M059J (cell line): ENCODE measurements at places on chromosomes 6 and 20. TPM values are rescaled to one million over a fixed set of nuclear protein-coding genes. Genes with fewer than 3 reads are reported as not detected.

The STK35 gene
- 19.5 and 33.4 TPM in 2 replicates for total RNA-seq

The NOX3 gene
- total RNA-seq: not detected in 2 replicates

GRCh38 chr6:39421383-39422225, 99.1 kb upstream of the KCNK16 start:
- no peak for DNase-seq

DNA sequence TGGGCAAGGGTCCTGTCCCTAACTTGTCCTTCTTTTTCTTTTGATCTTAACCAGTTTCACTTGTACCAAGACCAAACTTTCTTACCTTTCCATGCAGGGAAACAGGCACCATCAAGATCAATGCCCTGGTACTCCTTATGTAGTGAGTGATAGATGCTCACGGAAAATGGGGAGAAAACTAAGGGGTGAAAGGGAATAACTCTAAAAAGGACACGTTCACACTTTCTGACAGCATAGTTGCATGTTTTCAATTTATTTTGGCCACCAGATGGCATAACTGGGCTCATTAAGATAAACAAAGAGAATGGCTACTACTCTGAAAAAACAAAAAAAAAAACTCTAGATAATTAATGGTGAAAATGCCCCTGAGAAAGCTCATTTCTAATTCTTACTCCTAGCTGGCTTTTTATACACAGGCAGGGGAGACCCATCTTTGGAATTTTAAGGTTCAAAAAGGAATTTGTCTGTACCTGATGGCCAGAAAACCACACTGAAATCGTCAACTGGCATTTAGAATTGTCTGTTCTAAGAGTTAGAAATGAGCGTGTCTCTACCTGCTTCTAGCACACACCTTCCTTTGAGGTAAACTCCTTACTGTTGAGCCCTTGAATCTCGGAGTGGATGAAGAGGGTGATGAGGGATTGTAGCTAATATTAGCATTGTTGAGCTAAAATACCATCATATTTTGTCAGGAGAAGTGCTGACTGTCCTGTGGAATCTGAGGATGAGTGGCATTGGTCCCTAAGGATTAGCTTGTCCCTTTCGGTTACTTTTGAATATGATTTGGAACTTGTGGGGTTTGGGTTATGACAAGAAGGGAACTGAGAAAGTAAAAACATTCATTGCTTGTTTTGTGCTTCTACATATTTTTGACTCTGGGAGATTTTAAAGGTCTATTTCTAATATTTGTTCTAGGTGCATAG, 62.2 kb upstream of the DDR1 start:
- peak; percentile 73 for DNase-seq

- DNase-seq: no peak
Measured at GRCh38 chr20:53581444-53582250, 12.0 kb downstream of the ZNF217 start.

GRCh38 chr20:35014537-35014936, 58.9 kb downstream of the MYH7B start:
- DNase-seq: no peak

- no peak for DNase-seq
Measured at GRCh38 chr20:59835448-59836395, 97.7 kb downstream of the SYCP2 start.
